Astrocyte (in vitro differentiated cells and primary cell): ENCODE measurements at places on chromosomes 3 and 15. TPM values are rescaled to one million over a fixed set of nuclear protein-coding genes. Genes with fewer than 3 reads are reported as not detected.
A peak's percentile ranks its signal among the peaks of the same experiment; 100 is the strongest.

Gene SPATA12
- not detected in 2 replicates for total RNA-seq

Gene PLSCR5
- total RNA-seq = not detected in 2 replicates

Gene PRICKLE2
- total RNA-seq = 84.4 and 101 TPM in 2 replicates

Gene ACKR2
- 1.7 and 2.1 TPM in 2 replicates for total RNA-seq

Gene TMEM207
- total RNA-seq = not detected in 2 replicates

Gene SENP7
- 10.7 and 10.8 TPM in 2 replicates for total RNA-seq

Gene CASR
- not detected in 2 replicates for total RNA-seq

DNA sequence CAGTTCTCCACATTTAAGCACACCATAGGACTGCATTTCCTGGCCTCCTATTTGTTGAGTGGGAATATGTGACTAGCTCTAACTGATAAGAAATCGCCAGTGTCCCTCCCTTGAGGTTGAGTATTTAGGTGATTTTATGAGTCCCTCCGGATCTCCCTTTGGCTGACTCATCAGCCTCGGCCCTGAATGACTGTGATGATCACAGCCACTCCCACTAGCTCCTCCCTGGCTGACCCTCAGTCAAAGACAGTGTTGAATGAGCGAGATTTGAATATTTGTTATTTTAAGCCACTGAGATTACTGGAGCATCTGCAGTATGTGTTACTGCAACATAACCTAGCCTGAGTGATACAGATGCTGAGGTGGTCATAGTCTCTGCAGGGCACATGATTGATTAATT is 515.3 kb downstream of the EPHB1 start:
- H3K4me3 ChIP-seq = no peak overlapping the region
- H3K4me1 ChIP-seq = no peaks in the 10 kb centered on the region
- DNase-seq = no peak
- H3K36me3 ChIP-seq = no peaks in the 10 kb centered on the region
- no peak overlapping the region for H3K27ac ChIP-seq
- H3K27me3 ChIP-seq = no peaks in the 10 kb centered on the region

GRCh38 chr3:155995525-155996370 is 124.6 kb upstream of the KCNAB1 start:
- H3K36me3 ChIP-seq = no peaks in the 10 kb centered on the region
- H3K4me1 ChIP-seq = no peaks in the 10 kb centered on the region
- peak; percentile 45 for DNase-seq
- H3K27ac ChIP-seq = no peak overlapping the region

- DNase-seq = no peak
- H3K4me3 ChIP-seq = no peak overlapping the region
- H3K36me3 ChIP-seq = no peaks in the 10 kb centered on the region
- no peaks in the 10 kb centered on the region for H3K4me1 ChIP-seq
Observed at GRCh38 chr15:72912121-72912520, 128.6 kb upstream of the ADPGK start.

DNA sequence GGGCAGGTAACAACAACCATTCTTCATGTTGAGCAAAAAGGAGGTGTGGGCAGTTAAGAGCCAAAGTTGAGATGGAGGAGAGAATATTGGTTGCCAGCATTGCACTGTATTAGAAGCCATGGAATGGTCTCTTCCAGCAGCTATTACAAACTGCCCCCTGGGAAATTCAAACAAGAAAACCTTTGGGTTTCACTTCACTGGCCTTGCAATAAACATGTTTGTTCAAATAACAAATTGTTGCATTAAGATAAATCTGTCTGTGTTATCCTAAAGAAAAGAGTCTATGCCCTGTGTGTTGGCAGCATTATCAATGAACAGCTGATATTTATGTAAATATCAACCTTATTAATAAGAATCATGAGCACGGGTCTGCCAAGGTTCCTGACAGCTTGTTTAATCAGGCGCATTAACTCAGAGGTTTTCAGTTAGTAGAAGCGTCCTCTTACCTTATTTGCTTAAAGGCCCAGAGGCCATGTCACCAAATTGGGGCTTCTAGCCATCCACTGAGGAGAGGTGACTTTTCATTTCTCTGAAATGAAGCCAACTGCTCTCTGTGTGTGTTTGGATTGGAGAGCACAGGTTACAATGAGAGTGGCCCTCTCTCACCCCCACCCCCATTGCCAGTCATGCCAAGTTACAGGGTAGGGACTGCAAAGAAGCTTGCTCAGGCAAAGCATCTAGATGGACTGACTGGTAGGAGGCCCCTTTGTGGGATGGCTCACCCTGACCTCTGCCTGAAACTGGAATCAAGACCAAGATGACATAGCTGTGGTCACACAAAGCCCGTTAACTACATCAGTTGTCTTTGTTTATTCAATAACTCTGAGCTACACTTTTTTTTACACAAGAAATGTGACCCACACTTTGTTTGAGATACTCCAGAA is 10.5 kb downstream of the FILIP1L start:
- H3K4me1 ChIP-seq = peaks cover 31% of the 10 kb centered on the region
- H3K27ac ChIP-seq = no peak overlapping the region
- H3K36me3 ChIP-seq = no peaks in the 10 kb centered on the region
- DNase-seq = peak; percentile 87
- no peaks in the 10 kb centered on the region for H3K27me3 ChIP-seq

DNA sequence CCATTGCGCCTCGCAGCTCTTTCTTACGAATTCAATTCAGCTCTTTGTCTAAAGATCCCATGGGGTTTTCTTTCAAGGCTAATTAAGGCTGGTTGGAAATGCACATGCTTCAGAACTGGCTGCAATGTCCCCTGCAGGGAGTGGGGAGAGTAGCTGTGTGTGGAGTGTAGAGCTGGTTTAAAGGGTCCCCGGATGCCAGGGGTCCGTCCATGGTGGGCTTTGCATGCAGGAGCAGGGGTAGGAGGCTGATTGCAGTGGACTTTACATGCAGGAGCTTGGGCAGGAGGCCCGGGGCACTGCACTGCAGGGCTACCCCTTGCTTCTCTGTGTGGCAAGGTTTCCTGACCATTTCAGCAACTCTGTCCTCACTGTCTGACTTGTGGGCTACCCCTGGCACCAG is 261.6 kb upstream of the LYSMD4 start:
- H3K27me3 ChIP-seq = no peaks in the 10 kb centered on the region
- H3K4me3 ChIP-seq = no peak overlapping the region
- no peaks in the 10 kb centered on the region for H3K36me3 ChIP-seq

DNA sequence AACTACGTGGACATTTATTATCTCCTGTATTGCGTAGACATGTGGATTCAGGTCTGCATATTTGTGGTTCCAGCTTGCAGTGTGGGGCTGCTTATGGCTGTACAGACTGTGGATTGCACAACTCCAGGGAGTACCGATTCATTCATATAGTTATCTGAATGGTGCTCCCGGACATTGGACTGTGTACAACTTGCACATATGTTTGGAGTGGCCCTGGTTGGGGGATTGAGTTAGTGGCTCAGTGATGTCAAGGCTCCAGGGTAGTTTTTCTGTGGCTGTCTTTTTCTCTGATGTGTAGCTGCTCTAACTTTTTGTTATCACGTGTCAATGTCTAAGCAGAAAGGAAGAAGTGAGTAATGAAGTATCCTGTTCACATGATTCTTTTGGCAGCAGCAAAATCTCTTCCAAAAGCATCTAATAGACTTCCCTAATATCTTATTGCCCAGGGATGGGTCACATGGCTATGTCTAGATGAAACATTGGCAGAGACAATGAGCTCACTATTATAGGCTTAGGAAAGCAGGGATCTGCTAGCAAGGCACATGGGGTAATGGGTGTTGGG is 15.8 kb downstream of the ST3GAL6 start:
- no peaks in the 10 kb centered on the region for H3K36me3 ChIP-seq
- H3K27me3 ChIP-seq = no peaks in the 10 kb centered on the region
- peak; percentile 99 for DNase-seq
- peaks cover 51% of the 10 kb centered on the region for H3K4me1 ChIP-seq
- H3K4me3 ChIP-seq = peak overlapping the region; percentile 6

DNA sequence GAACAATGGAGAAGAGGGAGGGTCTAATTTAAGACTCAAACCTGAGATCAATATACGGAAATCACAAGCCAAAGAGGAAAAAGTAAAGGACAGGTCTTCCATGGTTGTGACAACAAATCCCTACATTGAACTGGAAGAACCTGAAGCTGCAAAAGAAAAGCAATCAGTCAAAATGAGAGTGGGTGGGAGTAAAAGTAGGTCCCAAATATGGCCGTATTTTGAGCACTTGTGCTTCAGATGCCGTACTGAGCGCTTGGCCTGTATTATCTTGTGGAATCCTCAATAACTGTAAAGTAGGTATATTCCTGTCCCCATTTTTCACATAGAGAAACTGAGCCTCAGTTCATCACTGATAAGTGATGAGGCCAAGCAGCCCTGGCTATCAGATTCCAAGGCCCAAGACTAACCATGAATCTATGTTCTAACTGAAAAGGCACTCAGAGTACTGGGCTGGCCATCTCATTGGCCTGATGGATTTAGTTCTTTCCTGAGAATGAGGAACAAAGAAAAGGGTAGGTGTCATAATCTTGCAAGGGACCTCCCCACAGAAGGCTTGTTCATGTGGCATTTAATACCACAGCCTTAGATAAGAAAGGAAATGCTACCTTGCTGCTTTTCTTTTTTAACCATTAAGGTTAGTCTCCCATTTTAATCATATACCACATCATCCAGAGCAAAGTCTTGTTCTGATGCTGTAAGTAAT is 52.5 kb downstream of the LRRN1 start:
- H3K27me3 ChIP-seq = no peaks in the 10 kb centered on the region
- no peak for DNase-seq
- H3K4me1 ChIP-seq = no peaks in the 10 kb centered on the region
- H3K4me3 ChIP-seq = no peak overlapping the region
- no peak overlapping the region for H3K27ac ChIP-seq

- no peaks in the 10 kb centered on the region for H3K27me3 ChIP-seq
- no peaks in the 10 kb centered on the region for H3K36me3 ChIP-seq
- peaks cover 16% of the 10 kb centered on the region for H3K4me1 ChIP-seq
Observed at GRCh38 chr3:46848271-46849044, 14.8 kb downstream of the MYL3 start.

DNA sequence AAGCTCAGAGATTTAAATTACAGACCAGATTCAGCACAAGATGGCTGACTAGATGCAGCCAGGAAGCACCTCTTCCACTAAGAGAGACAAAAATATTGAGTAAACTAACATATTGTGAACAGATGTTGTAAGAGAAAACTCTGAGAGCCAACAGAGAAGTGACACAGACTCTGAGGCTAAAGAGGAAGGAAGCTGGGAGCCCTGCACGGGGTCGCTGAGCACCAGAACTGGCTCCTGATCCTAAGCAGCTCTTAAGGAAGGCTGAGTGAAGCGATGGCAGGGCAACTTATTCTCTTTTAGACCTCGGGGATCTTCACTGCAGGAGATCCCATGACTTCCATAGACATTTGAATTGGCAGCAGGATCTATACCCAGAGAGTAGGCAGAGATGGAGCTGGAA is 578.0 kb upstream of the GRM7 start:
- H3K36me3 ChIP-seq = no peaks in the 10 kb centered on the region
- no peaks in the 10 kb centered on the region for H3K27me3 ChIP-seq
- H3K27ac ChIP-seq = no peak overlapping the region
- H3K4me1 ChIP-seq = no peaks in the 10 kb centered on the region
- no peak for DNase-seq
- no peak overlapping the region for H3K4me3 ChIP-seq

DNA sequence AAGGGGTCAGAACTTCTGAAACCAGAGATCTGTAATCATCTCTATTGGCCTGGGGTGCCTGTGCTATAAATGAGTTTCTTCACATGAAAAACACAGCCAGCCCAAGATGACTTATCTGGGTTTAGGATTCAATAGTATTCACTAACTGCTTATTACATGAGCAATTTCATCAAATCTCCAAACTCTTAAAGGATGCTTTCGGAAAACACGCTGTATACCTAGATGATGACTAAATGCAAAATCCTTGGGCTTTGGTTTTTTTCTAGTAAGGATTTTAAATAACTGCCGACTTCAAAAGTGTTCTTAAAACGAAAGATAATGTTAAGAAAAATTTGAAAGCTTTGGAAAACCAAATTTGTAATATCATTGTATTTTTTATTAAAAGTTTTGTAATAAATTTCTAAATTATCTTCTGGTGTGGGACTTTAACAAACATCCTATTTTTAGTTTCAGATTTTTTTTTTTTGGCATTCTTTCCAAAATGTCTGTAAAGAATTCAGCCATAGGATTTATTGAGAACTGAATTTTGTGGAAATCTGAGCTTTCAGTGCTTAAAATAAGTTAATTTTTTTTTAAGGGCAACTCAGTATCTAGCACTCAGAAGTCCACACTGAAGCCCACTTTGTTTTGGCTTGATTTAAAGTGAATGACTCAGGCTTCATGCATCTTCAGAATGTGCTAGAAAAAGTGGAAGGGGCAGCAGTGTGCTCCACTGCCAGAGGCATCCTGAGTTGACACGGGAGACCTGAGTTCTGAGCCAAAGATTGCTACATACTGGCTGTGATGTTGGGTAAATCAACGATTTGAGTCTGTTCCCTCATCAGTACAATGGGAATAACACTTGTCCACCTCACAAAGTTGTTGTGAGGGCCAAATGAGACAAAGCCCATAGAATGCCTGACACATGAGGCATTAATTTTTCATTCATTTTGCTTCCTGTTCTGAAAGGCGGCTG is 18.7 kb downstream of the TMEM43 start:
- H3K36me3 ChIP-seq = peaks cover 11% of the 10 kb centered on the region
- H3K4me3 ChIP-seq = peak overlapping the region; percentile 43
- H3K27ac ChIP-seq = peak overlapping the region; percentile 100
- DNase-seq = peak; percentile 94

- no peak within 1 kb of the TSS for H3K4me3 ChIP-seq
- peaks cover 20% of the 10 kb centered on the region for H3K27me3 ChIP-seq
- H3K36me3 ChIP-seq = no peaks in the 10 kb centered on the region
Observed at GRCh38 chr3:49869525-49870126, at the start of gene CAMKV. CAMKV (minus strand) TSS chr3:49869906; CDS start chr3:49862388, 7,518 bp downstream.

DNA sequence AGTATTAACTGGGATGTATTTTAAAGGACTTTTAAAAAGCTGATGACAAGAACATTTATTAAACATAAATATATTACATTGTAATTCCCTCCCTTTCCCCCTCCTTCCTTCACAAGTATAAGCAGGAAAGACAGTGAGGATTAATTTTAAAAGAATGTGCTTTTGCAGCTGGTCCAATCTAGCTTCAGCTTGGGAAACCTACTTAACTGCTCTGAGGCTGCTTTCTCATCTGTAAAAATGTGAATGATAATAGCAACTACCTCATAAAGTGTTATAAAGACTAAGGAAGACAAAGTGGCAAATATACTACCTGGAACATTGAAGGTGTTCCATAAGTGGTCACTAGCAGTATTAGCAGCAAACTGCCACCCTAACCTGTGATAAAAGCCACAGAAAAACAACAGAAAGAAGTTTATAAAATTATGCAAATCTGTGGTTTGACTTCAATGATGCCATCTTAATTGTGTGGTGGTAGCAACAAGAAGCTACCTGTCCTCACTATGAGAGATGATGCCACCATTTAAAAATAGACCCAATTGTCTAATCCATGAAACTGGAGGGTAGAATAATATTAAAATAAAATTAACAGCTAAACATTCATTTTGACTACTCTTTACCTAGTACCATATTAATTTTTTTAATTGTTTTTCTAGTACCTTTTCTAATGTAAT is 20.0 kb downstream of the DHX36 start:
- no peak overlapping the region for H3K4me3 ChIP-seq
- DNase-seq = peak; percentile 36
- H3K27ac ChIP-seq = peak overlapping the region; percentile 24
- H3K4me1 ChIP-seq = no peaks in the 10 kb centered on the region
- H3K27me3 ChIP-seq = no peaks in the 10 kb centered on the region

- no peak for DNase-seq
- no peaks in the 10 kb centered on the region for H3K36me3 ChIP-seq
- H3K4me3 ChIP-seq = no peak overlapping the region
- H3K27ac ChIP-seq = no peak overlapping the region
Observed at GRCh38 chr15:66138892-66139590, 114.5 kb downstream of the MEGF11 start.

GRCh38 chr15:74542166-74543042 is 1.4 kb downstream of the ARID3B start:
- no peak overlapping the region for H3K27ac ChIP-seq
- DNase-seq = no peak
- peaks cover 20% of the 10 kb centered on the region for H3K4me1 ChIP-seq
- peak overlapping the region; percentile 78 for H3K4me3 ChIP-seq
- H3K36me3 ChIP-seq = peaks cover 4% of the 10 kb centered on the region
- no peaks in the 10 kb centered on the region for H3K27me3 ChIP-seq
